Ovary (tissue), 10 donors: ENCODE measurements at places on chromosomes 1 and 21. TPM values are rescaled to one million over a fixed set of nuclear protein-coding genes. Genes with fewer than 3 reads are reported as not detected.

Gene GADD45A
- 56.6 TPM for total RNA-seq

Gene NCAM2
- total RNA-seq: 1.9 TPM

Gene TMCC2
- total RNA-seq: 8.8 TPM

Gene GPR37L1
- total RNA-seq: not detected

Gene MTARC2
- 12.8 TPM for total RNA-seq

Gene S100A16
- 110 TPM for total RNA-seq

Gene RIMKLA
- total RNA-seq: 0.02 TPM

Gene VTCN1
- 0.83 TPM for total RNA-seq

Gene RXFP4
- total RNA-seq: not detected

Gene TMCO2
- total RNA-seq: not detected

Gene CELF3
- total RNA-seq: 0.57 TPM

Gene KCNE2
- not detected for total RNA-seq

Gene GNAT2
- not detected for total RNA-seq

Gene GSTM5
- total RNA-seq: 166 TPM

Gene LMX1A
- not detected for total RNA-seq

Gene CHRNB2
- total RNA-seq: not detected

Gene PDE4DIP
- total RNA-seq: 16.2 TPM

Gene OLFML3
- total RNA-seq: 157 TPM

Gene ASPM
- 0.48 TPM for total RNA-seq

Gene BRINP3
- 0.34 TPM for total RNA-seq

Gene PAX7
- total RNA-seq: not detected

Gene DMBX1
- not detected for total RNA-seq

Gene ACKR1
- 5.6 TPM for total RNA-seq

Gene BSND
- not detected for total RNA-seq

Gene WNT3A
- not detected for total RNA-seq

Gene CEPT1
- 37.1 TPM for total RNA-seq

Gene HEYL
- total RNA-seq: 11.3 TPM

Gene CFHR4
- not detected for total RNA-seq

Gene TMEM222
- total RNA-seq: 12.9 TPM

Gene GJB4
- total RNA-seq: not detected

Gene SLC16A4
- 20.7 TPM for total RNA-seq

Gene OR2L13
- total RNA-seq: 0.34 TPM

Gene DESI2
- total RNA-seq: 20.4 TPM

Gene CHI3L2
- 1.6 TPM for total RNA-seq

Gene WDR77
- 26.4 TPM for total RNA-seq

Gene OR6N1
- total RNA-seq: not detected

Gene PGLYRP4
- total RNA-seq: not detected

Gene FAM151A
- total RNA-seq: not detected

Gene RPTN
- not detected for total RNA-seq

Gene PDC
- total RNA-seq: not detected

Gene NOC2L
- 55.2 TPM for total RNA-seq

Gene KCNJ15
- 0.24 TPM for total RNA-seq

Gene OXCT2
- 3.7 TPM for total RNA-seq
